ENCODE measurements at places on chromosomes 11 and 22. TPM values are rescaled to one million over a fixed set of nuclear protein-coding genes. Genes with fewer than 3 reads are reported as not detected.

DNA sequence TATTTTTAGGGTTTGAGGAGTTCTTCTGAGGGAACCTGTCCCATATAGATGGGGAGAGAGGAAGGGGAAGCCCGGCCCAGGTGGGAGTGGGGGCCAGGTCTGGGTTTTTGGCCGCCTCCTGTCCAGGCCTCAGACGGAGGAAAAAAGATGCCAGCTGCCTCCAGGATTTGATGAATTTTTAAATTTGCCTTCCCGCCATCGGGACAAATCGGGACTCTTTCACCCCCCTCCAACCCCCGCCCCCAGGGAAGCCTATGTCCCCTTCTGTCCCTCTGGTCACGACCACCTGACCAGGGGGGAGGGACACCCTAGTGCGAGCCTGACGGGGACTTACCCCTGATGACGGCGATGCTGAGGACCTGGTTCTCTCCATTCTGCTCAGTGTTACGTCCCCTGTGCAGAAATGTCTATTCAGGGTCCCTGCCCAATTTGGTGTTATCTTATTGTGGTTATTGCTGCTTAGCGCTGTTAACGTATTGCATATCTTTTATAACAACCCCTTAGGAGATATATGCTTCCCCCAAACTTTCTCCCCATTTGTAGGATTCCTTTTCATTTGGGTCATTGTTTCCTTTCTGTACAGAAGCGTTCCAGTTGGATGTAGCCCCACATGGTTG, 115.9 kb upstream of the GRK3 start:
- no peaks in the 10 kb centered on the region for H3K36me3 ChIP-seq
- no peaks in the 10 kb centered on the region for H3K27me3 ChIP-seq
- peak; percentile 64 for DNase-seq

The PDGFD gene
- polyA plus RNA-seq = 1.0 TPM

- no peaks in the 10 kb centered on the region for H3K36me3 ChIP-seq
- H3K27ac ChIP-seq = no peak overlapping the region
- H3K4me1 ChIP-seq = no peaks in the 10 kb centered on the region
- H3K27me3 ChIP-seq = peaks cover 16% of the 10 kb centered on the region
Observed at GRCh38 chr11:117980720-117981119, 5.5 kb upstream of the IL10RA start.

DNA sequence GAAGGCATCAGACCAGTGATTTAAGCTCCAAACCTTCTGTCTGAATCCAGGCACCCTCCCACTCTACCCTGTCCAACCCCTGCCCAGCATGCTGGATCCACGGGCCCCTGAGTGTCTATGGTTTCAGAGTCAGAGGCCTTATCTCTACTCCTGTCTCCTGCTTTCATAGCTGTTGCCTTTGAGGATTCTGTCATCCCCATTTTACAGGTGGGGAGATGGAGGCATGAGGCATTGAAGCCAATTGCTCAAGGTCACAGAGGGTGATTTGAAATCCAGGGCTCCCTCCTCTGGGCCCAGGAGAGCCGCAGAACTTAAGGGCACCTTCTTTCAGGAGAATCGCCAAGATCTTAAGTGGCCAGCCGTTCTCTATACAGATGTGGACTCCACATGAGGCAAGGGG, 3.1 kb downstream of the KCNJ4 start:
- H3K27me3 ChIP-seq = peaks cover 39% of the 10 kb centered on the region
- H3K4me3 ChIP-seq = no peak overlapping the region
- DNase-seq = no peak
- H3K27ac ChIP-seq = no peak overlapping the region
- H3K4me1 ChIP-seq = no peaks in the 10 kb centered on the region

GRCh38 chr11:116859175-116859574, 21.8 kb upstream of the APOA1 start:
- no peak overlapping the region for H3K4me3 ChIP-seq
- H3K36me3 ChIP-seq = no peaks in the 10 kb centered on the region
- no peak overlapping the region for H3K27ac ChIP-seq
- no peak for DNase-seq
- H3K27me3 ChIP-seq = no peaks in the 10 kb centered on the region

The KRTAP5-9 gene
- polyA plus RNA-seq = not detected

- H3K4me1 ChIP-seq = peaks cover 16% of the 10 kb centered on the region
- peak; percentile 67 for DNase-seq
- no peaks in the 10 kb centered on the region for H3K36me3 ChIP-seq
- no peak overlapping the region for H3K4me3 ChIP-seq
- H3K27ac ChIP-seq = no peak overlapping the region
Observed at GRCh38 chr11:122491509-122491908, 164.0 kb upstream of the UBASH3B start.

The ADM2 gene
- polyA plus RNA-seq = 14.0 TPM

GRCh38 chr22:38317995-38318715, 922 bp upstream of the CSNK1E start:
- H3K4me3 ChIP-seq = peak overlapping the region; percentile 73
- DNase-seq = peak; percentile 99
- H3K27ac ChIP-seq = peak overlapping the region; percentile 96
- no peaks in the 10 kb centered on the region for H3K36me3 ChIP-seq

DNA sequence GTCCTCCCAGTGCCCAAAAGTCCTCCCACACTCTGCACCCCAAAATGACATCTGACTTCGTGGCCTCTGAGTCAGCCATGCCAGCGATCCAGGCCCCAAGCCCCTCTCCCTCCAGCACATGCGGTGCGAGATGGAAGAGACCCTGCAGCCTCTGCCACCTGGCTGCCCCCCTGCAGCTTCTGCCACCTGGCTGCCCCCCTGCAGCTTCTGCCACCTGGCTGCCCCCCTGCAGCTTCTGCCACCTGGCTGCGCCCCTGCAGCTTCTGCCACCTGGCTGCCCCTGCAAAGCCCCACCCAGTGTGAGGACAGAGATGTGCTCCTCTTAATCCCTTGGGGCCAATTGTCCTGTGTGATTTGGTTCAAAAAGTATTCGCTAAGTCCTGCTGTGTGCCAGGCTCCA, 68.0 kb downstream of the WNT7B start:
- H3K36me3 ChIP-seq = no peaks in the 10 kb centered on the region
- H3K4me1 ChIP-seq = 0 out of 2 replicates have a peak, but pooled peaks cover 9% of the 10 kb centered on the region
- H3K27ac ChIP-seq = no peak overlapping the region
- H3K4me3 ChIP-seq = no peak overlapping the region
- DNase-seq = no peak
- no peaks in the 10 kb centered on the region for H3K27me3 ChIP-seq

GRCh38 chr22:20807315-20807752, 33.4 kb downstream of the SERPIND1 start:
- no peaks in the 10 kb centered on the region for H3K27me3 ChIP-seq
- H3K27ac ChIP-seq = peak overlapping the region; percentile 79
- H3K4me3 ChIP-seq = no peak overlapping the region

The CFAP68 gene
- polyA plus RNA-seq = 20.2 TPM

- no peaks in the 10 kb centered on the region for H3K27me3 ChIP-seq
- no peak overlapping the region for H3K4me3 ChIP-seq
- no peaks in the 10 kb centered on the region for H3K36me3 ChIP-seq
- DNase-seq = peak; percentile 37
Observed at GRCh38 chr11:76237914-76238313, 31.6 kb upstream of the WNT11 start.

The SLC22A8 gene
- not detected for polyA plus RNA-seq

The OR6T1 gene
- not detected for polyA plus RNA-seq

The OR4C13 gene
- polyA plus RNA-seq = not detected

- no peak overlapping the region for H3K4me3 ChIP-seq
- H3K4me1 ChIP-seq = peaks cover 31% of the 10 kb centered on the region
- no peaks in the 10 kb centered on the region for H3K27me3 ChIP-seq
- H3K27ac ChIP-seq = no peak overlapping the region
- H3K36me3 ChIP-seq = no peaks in the 10 kb centered on the region
Observed at GRCh38 chr11:110759972-110760381, 47.7 kb upstream of the ARHGAP20 start.

DNA sequence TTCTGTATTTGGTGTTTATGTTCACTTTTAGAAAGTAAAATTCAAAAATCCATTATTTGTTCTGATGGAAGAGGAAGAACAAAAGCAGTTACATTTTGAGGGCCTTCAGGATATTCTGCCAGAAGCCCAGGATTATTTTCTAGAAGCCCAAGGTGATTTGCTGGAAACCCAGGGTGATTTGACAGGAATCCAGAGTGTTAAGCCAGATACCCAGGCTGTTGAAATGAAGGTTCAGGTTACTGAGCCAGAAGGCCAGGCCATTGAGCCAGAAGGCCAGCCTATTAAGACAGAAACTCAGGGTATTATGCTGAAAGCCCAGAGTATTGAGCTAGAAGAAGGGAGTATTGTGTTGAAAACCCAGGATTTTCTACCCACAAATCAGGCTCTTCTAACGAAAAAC, 33.1 kb downstream of the CCDC15 start:
- H3K4me3 ChIP-seq = no peak overlapping the region
- no peak overlapping the region for H3K27ac ChIP-seq
- H3K4me1 ChIP-seq = no peaks in the 10 kb centered on the region
- H3K27me3 ChIP-seq = no peaks in the 10 kb centered on the region
- DNase-seq = no peak

DNA sequence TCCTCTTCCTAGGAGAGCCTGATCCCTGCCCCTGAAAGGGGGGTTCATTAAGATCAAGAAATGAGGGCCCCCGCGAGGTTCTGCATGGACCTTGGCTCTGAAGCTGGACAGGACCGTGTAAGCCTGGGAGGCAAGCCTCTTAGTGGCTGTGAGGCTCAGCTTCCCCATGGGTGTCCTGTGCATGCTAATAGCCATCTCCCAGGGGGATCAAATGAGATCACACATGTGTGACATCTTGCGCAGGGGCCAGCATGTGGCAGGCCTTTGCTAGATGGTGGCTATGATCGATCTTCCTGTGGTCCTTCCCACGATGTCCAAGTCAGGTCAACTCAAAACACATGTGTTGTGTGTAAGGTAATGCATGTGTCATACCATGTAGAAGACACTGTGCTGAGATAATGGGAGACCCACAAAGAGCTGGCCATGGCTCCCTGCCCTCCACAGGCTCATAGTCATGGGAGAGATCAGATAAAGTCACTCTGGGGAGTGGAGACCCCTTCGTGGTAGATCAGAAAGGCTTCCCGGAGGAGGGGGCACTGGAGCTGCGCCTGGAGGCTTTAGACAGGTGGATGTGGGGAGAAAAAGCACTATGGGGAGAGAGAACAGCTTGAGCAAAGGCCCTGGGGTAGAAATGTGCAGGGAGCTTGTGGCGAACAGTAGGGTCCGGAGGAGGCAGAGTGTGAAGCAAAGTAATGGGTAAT, 3.7 kb downstream of the RAC2 start:
- no peaks in the 10 kb centered on the region for H3K27me3 ChIP-seq
- no peak for DNase-seq
- no peak overlapping the region for H3K27ac ChIP-seq
- no peaks in the 10 kb centered on the region for H3K36me3 ChIP-seq
